ENCODE measurements at places on chromosomes 7 and 10.

DNA sequence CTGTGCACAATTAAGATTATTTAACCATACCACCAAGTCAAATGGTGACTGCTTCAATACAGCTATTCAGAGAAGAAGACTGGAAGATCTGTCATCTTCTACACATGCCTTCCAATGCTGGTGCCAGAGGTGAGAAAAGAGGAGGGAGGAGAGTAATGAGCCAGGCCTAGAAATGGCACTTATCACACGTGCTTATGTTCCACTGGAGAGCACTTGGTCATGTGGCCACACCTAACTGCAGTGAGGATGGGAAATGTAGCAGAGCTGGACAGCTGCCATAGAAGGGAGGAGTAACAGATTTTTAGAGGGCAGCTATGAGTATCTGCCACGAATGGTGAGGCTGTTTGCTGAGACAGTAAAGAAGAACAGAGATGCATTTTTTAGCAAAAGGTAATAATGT is 77.1 kb downstream of the MPLKIP start:
- peak; percentile 95 for DNase-seq

- no peak for DNase-seq
Observed at GRCh38 chr10:131546086-131546810, 234.7 kb upstream of the TCERG1L start.

GRCh38 chr7:75979759-75980429 is 14.5 kb downstream of the TMEM120A start:
- DNase-seq: no peak

DNA sequence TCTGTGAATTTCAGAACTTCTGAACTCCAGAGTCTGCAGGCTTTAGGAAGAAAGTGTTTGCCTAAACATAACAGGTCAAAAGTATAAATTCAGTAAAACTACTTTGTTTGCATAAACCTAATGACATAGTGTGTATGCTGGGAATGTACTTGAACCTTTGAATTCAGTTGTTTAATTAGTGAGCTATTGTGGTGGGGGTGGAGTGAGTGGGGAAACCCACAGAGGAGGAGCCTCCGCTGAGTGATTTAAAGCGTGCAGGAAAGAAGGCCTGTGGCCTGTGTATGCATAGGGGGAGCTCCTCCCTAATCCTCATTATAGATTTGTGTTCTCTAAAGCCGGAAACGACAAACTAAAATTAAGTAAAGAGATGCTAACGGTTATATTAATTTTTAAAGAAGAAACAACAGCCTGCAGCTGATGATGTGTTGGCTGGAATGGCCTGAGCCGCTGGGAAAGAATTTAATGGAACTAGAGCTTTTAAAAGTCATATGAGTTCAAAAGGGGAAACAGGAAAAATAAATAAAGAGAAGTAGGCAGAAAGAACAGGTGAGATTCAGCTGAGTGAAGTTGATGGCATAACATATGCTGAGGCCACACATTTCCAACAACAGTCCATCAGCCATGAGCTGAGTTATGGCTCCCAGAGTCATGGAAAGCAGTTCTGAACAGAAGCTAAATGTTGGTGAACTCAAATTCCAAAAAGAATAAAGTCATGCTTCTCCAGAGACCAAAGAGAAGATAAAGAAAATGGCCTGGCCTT is 595.0 kb downstream of the GRM8 start:
- DNase-seq: no peak

DNA sequence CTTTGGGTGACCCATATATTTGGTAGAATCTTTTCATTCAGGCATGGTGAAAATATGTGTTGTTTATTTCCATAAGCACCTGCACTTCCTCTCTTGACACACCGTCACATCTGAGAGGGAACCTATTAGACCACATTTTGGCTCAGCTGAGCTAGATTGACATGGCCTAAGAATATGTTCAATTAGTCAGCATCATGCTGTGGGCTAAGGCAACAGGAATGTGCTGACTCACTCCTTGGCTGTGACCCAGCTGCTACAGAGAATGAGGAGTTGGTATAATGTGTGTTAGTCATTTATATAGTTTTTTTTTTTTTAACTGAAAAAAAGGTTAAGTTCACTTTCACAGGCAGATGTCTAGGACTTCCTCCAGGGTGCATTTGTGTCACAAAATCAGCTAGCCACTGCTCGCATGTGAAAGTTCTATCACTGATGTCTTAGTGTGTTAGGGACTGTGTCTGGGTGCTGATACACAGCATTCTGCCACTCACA is 180.6 kb downstream of the SEMA3E start:
- peak; percentile 25 for DNase-seq

GRCh38 chr10:58431903-58432302 is 46.7 kb downstream of the TFAM start:
- DNase-seq: no peak

- DNase-seq: no peak
Observed at GRCh38 chr10:787933-788651, 98.6 kb upstream of the DIP2C start.

DNA sequence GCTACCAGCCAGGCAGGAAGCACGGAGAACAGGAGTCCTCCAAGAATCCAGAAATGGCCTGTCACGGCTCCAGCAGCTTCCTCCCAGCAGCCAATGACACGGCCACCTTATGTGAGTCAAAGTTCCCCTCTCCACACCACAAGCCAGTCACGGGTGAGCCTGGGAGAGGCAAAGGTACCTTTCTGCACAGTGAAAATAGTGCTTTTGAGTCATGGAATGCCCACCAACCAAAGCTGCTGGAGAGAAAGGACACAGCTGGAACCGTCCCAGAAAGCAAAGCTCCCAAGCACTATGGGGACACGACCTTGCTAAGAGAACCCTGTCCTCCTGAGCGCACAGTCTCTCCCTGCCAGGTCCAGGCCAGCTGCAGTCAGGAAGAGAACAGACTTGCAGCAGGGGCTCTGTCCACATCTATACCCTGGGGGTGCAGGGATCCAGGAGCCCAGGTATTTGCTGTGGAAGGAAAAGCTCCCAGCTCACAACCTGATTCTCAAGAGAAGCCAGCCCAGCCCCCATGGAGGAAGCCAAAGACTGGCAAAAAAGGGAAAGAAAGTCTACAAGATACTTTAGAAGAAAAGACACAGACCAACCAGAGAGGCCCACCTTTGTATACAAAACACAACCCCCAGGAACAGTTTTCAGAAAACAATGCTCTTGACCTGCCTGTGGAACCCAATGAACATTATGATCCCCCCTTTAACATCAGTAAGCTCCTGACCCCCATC is 24.4 kb downstream of the C10orf71 start:
- no peak for DNase-seq

DNA sequence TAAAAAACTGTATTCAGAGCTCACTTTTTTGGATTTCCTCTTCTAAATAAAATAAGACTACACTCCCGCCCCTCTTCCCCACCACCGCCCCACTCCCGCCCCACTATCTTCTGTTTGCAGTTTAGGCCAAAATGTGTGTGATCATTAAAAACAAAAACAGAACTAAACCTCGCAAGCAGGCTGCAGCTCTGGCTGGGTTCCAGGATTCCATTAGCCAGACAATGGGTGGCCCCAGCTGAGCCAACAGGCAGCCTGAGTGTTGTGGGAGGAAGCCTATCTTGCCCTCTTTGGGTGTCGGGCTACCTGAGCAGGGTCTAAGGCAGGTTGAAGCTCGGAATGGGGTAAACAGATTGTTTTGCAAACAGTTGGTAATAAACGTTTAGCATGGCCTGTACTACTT is 41.7 kb downstream of the ARL4A start:
- DNase-seq: peak; percentile 62

DNA sequence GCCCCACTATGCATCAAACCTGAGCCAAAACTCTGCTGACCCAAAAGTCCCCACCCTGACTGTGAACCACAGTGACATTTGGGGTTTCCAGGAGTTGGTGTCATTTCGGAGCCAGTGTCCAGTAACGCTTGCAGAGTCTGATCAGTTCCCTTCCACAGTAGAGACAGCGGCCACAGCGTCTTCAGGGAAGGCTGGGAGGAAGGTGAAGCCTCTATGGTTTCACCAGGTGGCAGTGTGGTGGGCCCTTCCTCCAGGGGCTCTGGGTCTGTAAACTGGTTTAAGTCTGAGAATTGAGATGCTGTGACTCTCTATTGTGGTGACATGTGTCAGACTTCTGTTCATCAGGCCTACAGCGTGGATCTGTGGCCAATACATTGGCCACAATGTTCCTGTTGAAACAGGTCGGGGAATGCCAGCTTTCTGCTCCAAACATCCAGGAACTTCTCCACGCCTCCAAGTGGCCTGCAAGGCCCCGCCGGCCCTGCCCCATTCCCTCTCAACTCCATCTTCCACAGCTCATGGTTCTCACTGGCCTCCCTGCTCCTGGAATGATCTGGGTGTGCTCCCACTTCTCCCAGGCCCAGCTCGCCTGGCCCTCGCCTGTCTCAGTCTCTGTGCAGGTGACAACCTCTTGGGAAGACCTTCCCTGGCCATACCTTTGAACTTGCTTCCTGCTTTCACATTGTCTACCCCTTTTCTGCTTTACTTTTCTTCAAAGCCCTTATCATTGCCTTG is 124.5 kb upstream of the FAM20C start:
- DNase-seq: no peak

GRCh38 chr10:120300513-120300912 is 156.5 kb upstream of the PLPP4 start:
- no peak for DNase-seq

DNA sequence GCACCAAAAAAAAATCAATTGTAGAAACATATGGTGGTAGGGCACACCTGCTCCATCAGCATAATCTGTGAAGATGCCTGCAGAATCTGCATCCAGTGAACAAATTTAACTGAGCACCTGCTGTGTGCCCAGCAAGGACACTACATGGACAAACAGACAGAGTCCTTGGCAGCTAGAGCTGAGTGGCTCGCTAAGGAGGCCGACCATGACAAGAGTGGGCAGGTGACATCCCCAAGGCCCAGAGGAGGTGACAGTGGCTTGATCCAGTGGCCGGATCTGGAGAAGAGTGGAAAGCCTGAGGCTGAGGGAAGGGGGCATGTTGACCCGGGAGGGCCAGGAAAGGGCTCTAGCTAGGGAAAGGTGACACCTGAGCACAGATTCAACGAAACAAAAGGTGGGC is 68.1 kb downstream of the MAD1L1 start:
- DNase-seq: no peak

DNA sequence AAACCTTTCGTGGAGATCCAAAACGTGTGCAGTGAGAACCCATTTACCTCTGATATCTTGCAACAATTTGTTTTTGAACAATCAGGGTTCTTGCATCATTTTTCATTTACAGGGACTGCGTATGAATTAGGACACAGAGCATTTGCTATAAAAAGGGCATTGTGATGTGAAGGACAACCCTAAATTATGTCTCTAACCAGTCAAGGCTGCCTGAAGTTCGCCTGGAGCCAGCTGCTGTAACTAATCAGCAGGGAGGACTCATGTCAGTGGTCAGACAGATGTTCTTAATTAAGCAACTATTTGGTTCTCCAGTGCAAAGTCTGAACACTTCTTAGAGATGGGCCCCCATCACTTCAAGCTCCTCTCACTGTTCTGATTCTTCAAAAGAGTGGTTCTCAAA is 674.8 kb downstream of the KCNMA1 start:
- DNase-seq: no peak

GRCh38 chr10:103504181-103504783 is 10.8 kb downstream of the NEURL1 start:
- DNase-seq: no peak

DNA sequence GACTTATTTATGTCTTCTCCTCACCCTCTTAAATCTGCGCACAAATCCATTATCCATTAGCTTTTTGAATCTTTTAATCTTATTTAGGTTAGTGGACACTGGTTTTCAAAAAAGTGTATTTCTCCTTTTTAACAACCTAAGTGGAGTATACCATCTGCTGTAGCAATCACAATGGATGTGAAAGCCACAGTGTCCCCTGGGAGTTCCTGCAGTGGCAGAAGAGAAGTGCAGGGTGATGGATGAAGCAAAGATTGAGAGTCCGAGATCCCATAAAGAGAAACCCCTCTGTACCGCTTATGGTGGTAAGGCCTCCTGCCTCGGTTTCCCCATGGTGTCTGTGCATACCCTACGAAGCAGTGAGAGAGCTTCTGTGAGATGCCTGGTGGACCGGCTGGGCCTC is 236.4 kb downstream of the COBL start:
- DNase-seq: no peak

- DNase-seq: no peak
Observed at GRCh38 chr7:32762925-32763293, 128.7 kb downstream of the KBTBD2 start.

DNA sequence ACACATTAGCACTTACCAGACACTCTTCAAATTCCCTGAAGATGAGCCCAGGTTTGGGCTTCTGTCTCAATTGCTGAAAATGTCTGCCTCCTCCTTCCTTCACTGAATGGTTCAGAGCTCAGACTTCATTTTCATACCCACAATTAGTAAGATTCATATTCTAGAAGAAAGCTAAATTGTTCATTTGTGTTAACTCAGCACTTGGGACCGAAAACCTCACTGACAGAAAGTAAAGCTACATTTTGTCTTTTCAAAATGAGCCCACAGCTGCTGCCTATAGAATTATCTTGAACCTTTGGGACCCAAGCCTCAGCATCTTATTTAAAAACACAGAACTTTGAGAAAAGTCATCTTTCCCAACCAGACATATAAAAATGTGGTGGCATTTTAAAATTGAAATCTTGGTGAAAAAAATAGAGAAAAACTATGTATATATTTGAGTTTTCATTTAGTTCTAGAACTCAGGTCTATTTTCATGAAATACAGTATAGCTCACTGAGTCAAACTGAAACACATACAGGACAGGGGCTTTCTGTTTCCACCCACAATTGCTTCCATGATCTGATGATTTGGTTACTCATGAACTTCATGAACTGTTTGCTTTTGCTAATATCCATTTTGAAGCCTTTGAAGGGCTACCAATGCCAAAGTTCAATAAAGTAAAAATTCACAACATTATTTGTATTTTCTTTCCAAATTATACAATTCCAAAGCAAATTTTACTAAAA is 119.1 kb upstream of the PFKP start:
- DNase-seq: no peak

DNA sequence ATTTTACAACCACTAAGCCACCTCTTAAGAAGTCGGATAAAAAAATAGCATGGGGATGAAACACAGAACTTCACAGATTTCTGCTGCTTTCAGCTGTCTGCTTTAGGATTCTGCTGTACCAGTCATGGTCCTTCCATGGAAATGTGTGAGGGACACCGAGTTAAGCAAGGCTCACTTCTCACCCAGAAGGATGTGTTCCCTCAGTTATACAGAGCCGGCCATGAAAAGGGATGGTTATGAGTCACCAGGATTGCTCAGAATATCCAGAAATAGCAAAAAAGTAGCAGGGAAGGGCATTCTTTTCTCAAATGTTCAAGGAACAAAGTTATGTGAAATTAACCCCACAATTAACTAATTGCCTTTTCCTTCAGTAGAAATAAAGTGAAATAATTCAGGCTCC is 124.4 kb downstream of the AMPH start:
- DNase-seq: no peak

DNA sequence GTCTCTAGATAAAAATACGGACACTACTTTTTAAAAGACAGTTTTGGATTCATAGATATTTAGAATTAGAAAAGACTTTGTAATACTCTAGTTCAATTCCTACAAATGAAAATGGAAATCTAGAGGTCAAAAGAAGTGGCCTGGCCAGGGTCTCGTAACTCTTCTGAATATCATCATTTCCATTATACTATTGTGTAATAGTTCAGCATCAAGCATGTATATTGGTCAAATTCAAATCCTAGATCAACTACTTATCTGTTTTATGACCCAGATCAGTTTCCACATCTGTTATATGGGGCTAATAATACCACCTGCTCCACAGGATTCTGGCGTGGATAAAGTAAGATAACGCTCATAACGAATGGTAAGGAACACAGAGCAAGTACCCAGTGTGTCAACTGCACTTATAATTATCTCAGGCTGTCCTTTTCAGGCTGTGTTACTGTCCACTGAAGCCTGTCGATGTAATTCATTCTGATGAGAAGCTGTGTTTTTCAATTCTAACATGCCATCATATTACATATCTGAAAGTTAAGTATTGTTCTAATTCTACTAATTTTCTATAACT is 54.3 kb downstream of the ARHGAP21 start:
- no peak for DNase-seq

Data from NCI-H2029 treated with DMSO at 0.1 percent for 48 hours (cell line).